Transverse colon (tissue), 4 donors: ENCODE measurements at places on chromosomes 3 and 15. TPM values are rescaled to one million over a fixed set of nuclear protein-coding genes. Genes with fewer than 3 reads are reported as not detected.

GRCh38 chr15:81336568-81336967, 12.6 kb upstream of the STARD5 start:
- no peak for DNase-seq

- no peak for DNase-seq
These were observed 201.4 kb downstream of the PLOD2 start for GRCh38 chr3:145959457-145960088.

- peak; percentile 44 for DNase-seq
These were observed 474 bp downstream of the ATP2C1 start for GRCh38 chr3:130894130-130894985.

GRCh38 chr3:113212844-113213375, 1.6 kb downstream of the BOC start:
- no peak for DNase-seq

DNA sequence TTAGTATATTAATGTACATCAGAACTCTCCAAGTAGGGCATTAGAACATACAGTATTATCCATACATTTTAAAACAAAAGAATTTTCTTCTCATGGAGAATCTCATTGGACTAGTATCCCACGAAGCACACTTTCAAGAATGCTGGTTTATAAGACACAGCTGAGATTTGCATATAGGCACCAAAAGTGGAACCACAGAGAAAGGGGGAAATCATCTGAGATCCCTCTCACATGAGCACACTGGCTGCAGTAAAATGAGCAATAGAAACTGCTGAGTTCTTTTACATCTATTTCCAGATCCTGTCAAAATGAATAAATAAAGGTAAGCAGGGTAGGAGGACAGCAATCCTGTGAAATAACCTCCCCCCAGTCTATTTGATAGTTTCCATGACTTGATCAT, 665.3 kb downstream of the FHIT start:
- DNase-seq: no peak

FBXL22 gene
- total RNA-seq: 28.1 TPM

MYZAP gene
- total RNA-seq: 13.1 TPM
